ENCODE measurements at places on chromosomes 11 and 22.

DNA sequence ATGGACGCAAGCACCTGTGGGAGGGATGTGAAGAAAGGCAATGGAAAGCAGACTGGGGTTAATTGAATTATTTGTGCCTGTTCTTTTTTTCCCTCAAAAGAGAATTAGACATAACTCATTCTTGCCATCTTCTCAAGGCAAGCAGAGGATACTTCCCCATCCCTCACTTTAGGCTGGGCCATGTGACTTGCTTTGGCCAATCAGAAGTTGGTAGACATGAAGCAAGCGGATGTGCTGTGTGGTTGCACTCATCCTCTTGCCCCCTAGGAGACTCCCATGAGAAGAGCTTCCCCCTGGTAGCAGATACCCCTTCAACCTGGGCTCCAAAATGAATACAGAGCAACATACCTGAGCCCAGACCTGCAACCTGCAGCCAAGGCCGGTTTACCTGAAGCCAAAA is 124.4 kb upstream of the ZC3H12C start:
- DNase-seq = no peak

DNA sequence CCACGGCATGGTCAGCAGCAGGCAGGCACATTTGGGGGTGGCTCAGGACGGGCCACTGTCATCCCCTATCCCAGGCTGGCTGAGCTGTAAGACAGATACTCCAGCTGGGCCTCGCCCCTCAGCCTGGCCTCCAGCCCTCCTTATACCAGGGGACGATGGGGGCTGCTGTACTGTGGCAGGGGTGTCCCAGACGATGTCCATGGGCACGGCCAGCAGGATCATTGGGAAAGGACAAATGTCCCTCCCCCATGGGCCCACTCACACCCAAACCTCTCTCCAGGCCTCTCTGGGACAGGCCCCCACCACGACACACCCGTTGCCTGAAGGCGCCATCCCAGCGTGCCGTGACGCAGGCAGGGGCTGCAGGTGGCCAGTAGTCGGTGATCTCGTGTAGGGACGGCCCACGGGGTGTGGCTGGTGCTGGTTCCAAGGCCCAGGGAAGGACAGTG is 1.5 kb upstream of the IL17REL start:
- no peak for DNase-seq

DNA sequence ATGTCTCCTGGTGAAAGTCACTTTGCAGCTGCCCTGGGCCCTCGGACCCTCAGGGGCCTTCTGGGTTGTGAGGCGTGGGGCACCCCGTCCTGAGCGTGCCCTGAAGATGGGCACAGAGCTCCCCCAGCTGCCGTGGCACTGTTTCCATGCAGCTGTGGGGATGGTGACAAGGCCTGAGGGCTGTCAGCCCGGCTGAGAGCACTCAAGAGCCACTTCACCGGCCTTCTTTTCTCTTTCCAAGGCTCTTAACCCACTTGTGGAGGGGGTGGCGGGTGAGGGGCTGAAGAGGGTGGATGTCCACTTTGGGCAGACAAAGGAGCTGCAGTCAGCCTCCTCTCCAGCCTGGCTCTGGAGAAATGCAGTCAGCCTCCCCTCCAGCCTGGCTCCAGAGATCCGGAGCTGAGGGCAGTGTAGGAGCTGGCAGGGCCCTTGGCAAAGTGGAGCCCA is 239.5 kb downstream of the ST3GAL4 start:
- DNase-seq = no peak

- DNase-seq = no peak
Observed at GRCh38 chr22:36419912-36420882, 32.4 kb upstream of the MYH9 start.

- no peak for DNase-seq
Observed at GRCh38 chr22:31659246-31659645, 2.8 kb downstream of the PISD start.

DNA sequence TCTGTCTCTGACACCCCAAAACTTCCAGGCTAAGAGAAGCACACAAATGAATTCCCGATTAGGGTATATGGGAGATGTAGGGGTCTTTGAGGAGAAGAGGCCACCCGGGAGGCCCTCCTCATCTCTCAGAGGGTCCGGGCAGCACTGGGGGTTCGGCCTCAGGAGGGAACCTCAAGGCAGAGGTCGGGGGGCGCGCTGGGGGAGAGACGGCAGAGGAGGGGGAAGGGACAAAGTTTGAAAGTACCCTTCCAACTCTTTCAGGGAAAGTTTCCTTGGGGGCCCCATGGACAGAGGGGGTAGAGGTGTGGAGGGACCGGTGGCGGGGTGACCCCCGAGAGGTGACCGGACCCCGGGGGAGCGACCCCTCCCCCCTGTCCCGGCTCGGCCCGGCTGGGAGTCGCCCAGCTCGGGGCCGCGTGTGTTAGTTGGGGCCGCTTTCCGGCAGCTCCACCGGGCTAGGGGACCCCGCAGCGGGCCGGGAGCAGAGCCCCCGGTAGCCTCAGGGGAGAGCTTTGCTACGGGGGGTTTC is 3.3 kb upstream of the GCAT start:
- DNase-seq = no peak

- no peak for DNase-seq
Observed at GRCh38 chr11:69027704-69028372, 14.8 kb upstream of the MRGPRF start.

DNA sequence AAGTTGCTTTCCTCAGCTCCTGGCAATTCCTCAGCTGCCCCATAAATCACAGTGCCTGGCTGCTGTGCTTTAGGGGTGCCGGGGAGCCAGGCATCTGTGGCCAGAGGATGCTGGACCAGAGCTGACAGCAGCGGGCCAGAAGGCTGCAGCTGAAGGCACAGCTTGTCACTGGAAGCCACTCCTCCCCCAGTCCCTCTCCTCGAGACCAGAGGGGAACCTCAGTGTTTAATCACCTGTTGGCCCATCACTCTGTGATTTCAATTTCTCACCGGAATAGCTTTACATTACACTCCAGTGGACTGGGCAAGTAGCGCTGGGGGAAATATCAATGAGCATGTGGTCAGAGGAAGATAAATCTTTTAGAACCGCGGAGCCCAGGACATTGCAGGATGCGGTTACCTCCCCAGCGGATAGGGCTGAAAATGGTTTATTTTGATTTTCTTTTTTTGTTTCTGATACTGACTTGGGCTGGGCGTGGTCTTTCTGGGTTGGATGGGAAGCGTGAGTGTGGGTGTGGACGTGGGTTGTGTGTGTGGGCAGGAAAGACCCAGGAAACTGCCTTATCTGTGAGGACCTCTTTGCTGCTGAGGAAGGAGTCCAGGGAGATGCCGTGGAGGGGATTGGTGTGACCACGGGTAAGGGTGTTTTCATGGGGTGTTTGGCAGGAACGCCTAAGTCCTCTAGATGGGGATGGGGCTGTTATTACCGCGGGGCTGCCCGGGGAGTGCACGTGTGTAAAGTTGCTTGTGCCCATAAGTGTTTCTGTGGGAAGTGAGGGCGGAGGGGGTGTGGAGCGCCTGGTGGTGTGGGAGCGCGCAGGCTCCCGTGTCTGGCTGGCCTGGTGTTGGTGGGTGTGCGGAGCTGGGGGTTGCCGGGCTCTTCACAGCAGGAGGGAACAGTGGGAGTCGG is 4.0 kb downstream of the DAGLA start:
- DNase-seq = no peak

GRCh38 chr11:94400839-94401772 is at the start of gene GPR83:
Gene GPR83 (minus strand): TSS chr11:94401419. CDS start chr11:94401247, 172 bp downstream.
- DNase-seq = no peak

GRCh38 chr11:125559888-125560287 is 9.4 kb upstream of the EI24 start:
- DNase-seq = no peak

DNA sequence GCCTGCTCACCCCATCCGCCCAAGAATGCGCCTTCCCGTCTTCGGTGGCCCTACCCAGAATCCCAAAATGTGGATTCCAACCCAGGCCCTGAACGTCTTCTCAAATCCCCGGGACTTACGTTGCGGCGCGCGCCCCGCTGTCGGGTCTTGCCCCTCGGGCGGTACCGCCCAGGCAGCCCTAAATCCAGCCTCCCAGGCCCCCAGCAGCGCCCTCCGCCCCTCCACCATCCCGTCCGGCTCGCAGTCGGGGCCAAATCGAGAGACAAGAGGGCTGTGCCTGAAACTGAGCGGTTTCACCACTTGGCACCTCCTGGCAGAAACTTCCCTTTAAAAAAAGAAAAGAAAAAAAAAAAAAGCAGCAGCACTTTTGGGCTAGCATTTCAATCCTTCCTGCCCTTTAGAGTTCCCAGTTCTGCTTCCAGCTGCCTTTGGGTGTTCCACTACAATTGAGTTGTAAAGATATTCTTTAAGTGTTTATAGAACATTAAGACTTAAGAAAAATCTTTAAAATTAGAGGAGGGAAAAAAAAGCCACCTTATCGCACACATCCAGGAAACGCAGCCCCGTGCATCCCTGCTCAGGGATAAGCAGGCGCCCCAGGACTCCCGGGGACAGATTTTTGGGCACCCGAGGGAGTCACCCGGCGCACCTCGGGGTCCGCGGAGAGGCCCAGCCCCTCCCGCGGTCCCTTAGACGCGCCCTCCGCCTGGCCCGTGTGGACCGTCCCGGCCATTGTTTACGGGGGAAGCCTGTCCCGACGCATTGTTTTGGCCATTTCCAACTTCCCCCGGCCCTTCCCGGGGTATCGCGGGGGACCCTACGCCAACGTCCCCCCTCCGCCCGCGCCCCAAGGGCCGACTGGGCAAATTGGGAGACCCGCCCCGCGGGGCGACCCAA is 57.6 kb downstream of the KCNJ4 start:
- no peak for DNase-seq

GRCh38 chr22:49352361-49353169 is 475.1 kb downstream of the BRD1 start:
- DNase-seq = no peak

GRCh38 chr11:115784796-115785521 is 280.7 kb upstream of the CADM1 start:
- no peak for DNase-seq

GRCh38 chr22:47073075-47073474 is 310.6 kb downstream of the TBC1D22A start:
- no peak for DNase-seq

DNA sequence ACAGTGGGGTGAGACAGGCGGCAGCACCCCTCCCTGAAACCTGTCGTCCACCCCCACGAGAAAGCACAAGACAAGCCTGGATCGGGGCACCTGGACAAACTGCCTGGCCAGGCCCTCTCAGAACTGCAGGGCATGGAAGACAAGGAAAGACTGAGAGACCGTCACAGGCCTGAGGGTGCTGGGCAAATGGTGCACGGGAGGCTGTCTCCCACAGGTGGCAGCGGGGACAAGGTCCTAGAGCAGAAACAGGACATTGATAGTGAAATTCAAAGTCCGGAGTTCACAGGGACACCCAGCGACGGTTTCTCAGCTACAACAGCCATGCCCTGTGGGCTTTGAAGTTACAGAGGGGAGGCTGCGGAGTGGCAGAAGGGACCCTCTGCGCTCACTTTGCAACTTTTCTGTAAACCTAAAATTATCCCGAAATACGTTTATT is 20.6 kb downstream of the DRD4 start:
- DNase-seq = no peak

GRCh38 chr11:61553373-61554171 is 27.3 kb downstream of the SYT7 start:
- no peak for DNase-seq

GRCh38 chr11:115421352-115421991 is 82.7 kb downstream of the CADM1 start:
- no peak for DNase-seq

- no peak for DNase-seq
Observed at GRCh38 chr11:16876053-16876752, 137.8 kb downstream of the C11orf58 start.

GRCh38 chr11:84142411-84142810 is 856.2 kb upstream of the CCDC90B start:
- no peak for DNase-seq

DNA sequence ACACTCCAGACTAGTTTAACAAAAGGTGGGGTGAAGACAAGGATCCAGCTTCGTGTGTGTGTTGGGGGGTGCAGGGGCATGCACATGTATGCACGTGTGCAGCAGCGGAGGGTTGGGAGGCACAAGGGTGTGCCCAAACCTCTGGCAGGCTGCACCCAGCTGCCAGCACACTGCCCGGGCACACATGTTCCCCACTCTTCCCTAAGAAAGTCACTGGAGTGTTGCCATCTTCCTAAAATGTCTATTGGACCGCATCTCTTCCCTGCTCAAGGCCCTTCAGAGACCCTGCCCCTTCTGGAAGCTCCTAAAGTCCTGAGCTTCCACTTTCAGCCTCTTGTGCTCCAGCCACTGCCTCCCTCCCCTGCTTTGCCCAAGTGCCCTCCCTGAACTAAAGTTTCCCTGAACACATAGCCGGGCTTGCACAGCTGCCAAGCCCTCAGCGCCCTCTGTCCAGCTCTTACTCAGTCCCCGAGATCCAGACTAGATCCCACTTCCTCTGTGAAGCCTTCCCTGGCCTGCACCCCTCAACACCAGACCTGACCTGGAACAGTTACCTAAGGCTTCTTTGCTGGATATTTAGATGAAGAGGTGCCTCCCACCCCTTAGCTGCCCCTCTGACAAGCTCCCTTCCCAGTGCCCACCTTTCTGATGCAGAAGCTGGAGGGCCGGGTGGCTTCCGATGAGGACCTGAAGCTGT is 6.0 kb downstream of the CFL1 start:
- DNase-seq = no peak

DNA sequence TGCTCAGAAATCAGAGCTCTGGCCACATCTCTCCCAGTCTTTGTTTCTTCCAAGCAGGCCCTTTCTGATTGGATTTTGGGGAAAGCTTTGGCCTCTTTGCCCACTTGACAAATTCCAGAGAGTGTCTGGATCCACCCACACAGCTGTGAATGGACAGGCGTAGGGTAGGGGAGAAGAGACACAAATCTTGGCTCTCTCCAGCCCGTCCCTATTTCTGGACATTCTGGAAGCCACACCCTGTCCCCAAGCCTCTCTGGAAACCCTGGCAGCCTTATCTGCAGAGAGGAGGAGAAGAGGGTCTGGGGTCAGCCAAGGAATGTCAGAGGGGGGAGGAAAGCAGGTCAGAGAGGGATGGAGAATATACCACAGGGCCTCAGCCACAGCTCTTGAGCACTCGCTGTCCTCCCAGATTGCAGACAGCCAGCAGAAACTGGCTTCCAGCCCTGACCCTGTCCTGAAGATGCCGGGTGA is 59.5 kb upstream of the WNT11 start:
- DNase-seq = no peak

DNA sequence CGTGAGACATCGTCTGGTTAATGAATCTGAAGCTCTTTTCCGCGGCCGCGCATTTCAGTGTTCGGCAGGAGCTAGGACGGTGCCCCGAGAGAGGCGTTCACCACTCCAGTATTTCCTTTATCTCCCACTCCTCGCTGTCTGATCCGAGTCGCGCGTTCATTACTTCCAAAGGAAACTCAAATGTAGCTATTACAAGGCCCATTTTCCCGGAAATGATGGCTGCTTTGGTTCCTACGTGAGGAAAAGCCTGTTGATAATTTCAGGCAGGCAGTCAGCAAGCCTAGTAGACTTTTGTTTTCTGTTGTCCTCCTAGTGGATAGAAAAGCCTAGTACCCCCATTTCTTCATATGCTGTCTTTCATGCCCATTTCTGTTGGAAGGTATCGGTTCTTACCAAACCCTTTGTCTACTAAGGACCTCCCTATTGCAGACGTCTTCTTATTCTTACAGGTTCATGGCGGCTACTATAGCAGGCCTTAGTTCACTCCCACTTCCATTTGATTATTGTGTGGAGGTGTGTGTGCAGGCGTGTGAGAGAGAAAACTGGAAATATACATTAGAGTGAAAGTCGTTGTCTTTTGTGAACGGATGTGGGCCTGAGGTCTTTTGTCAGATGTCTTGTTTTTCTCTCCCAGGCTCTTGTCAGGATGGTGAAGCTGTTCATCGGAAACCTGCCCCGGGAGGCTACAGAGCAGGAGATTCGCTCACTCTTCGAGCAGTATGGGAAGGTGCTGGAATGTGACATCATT is 737 bp downstream of the RBM4 start:
- no peak for DNase-seq
